ENCODE measurements at places on chromosomes 4 and X.

DNA sequence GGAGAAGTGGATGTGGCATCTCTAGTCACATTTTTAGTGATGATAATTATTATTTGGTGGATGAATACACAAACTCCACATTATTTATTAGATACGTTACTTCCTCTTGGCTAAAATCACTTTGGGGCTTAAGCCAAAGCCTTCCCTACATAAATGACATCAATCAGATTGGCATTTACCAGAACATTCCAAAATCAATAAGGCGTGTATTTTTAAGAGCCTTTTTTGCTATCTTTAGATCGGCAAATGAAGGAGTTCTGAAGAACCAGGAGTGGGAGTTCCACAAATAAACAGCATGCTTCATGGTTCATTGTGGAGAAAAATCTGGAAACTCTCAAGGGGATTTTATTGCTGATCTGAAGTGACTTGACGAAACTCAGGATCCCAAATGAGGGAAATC is 89.7 kb downstream of the AMELX start:
- no peak for DNase-seq

- peak; percentile 60 for DNase-seq
Observed at GRCh38 chrX:2608638-2609430, 82.3 kb upstream of the CD99 start.

GRCh38 chr4:1023895-1024740 is 12.7 kb downstream of the FGFRL1 start:
- DNase-seq: no peak

- DNase-seq: no peak
Observed at GRCh38 chr4:39036172-39036571, 4.0 kb upstream of the TMEM156 start.

DNA sequence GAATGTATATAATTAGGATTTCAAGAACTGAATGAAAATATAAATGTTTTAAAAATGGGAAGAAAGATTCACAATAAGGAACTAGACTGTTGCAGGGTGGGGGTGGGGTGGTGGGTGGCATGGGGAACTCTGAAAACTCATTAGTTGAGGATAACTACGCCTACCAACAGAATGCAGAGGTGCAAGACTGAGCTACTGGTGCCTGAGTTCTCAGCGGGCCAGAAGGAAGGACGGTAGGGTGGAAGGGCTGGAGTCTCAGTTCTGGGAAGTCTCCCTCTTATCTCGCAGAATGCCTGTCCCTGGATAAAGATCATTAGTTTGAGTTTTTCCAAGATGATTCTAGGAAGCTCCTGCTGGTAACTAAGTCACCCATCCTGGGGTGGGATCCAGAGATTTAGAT is 1.3 kb upstream of the SOD3 start:
- DNase-seq: no peak

GRCh38 chr4:79547851-79548250 is 139.8 kb upstream of the GK2 start:
- DNase-seq: no peak
